ENCODE measurements at places on chromosomes 13 and 19. TPM values are rescaled to one million over a fixed set of nuclear protein-coding genes. Genes with fewer than 3 reads are reported as not detected.

GRCh38 chr19:31408460-31409124 lies 59.4 kb upstream of the TSHZ3 start:
- H3K27me3 ChIP-seq: no peaks in the 10 kb centered on the region
- H3K36me3 ChIP-seq: no peaks in the 10 kb centered on the region
- DNase-seq: no peak
- H3K4me1 ChIP-seq: no peaks in the 10 kb centered on the region
- H3K27ac ChIP-seq: no peak overlapping the region

DNA sequence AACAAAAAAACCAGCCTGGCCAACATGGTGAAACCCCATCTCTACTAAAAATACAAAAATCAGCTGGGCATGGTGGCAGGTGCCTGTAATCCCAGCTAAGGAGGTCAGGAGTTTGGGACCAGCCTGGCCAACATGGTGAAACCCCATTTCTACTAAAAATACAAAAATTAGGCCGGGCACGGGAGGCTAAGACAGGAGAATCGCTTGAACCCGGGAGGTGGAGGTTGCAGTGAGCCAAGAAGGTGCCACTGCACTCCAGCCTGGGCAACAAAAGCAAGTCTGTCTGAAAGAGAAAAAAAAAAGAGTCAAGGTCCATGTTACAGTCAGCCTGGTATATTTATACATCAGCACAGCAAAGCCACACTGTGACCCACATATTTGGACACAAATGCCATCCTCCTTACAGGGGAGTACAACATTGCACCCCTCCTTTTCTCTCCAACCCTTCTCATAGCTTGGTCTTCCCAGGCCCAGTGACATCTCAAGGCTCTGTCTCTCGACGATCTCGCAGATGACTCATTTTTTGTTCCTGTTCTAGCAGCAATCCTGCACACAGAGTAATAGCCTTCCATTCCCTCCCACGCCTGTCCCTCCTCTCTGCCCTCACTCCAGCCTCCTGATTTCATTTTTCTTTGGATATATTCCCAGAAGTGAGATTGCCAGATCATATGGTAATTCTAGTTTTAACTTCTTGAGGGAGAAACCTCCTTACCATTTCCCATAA lies 21.0 kb upstream of the DPP9 start:
- DNase-seq: no peak
- no peaks in the 10 kb centered on the region for H3K4me1 ChIP-seq

DNA sequence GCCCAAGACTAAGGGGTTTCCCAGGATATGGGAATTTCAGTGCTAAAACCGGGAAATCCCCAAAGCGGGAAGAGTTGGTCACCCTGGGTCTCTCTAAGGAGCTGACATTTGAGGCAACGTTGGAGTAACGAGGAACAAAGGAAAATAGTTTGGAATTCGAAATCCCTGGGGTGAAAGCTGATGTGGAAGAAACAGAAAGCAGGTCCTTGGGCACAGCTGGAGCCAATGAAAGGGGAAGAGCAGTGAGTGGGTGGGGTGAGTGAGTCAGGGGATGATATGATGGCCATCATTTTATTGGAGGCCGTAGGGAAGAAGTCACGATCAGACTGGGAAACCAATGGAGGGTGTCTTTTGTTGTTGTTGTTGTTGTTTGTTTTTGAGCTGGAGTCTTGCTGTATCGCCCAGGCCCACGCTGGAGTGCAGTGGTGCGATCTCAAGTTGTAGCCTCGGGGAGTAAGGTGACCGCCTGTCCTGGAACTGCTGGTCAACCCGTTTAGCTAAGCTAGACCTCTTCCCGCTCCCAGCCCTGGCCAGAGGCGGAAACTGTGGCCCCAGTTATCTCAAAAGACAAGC lies 3.4 kb upstream of the RFX2 start:
- no peaks in the 10 kb centered on the region for H3K36me3 ChIP-seq
- DNase-seq: no peak
- H3K27ac ChIP-seq: no peak overlapping the region
- H3K4me1 ChIP-seq: peaks cover 6% of the 10 kb centered on the region
- peaks cover 19% of the 10 kb centered on the region for H3K27me3 ChIP-seq

DNA sequence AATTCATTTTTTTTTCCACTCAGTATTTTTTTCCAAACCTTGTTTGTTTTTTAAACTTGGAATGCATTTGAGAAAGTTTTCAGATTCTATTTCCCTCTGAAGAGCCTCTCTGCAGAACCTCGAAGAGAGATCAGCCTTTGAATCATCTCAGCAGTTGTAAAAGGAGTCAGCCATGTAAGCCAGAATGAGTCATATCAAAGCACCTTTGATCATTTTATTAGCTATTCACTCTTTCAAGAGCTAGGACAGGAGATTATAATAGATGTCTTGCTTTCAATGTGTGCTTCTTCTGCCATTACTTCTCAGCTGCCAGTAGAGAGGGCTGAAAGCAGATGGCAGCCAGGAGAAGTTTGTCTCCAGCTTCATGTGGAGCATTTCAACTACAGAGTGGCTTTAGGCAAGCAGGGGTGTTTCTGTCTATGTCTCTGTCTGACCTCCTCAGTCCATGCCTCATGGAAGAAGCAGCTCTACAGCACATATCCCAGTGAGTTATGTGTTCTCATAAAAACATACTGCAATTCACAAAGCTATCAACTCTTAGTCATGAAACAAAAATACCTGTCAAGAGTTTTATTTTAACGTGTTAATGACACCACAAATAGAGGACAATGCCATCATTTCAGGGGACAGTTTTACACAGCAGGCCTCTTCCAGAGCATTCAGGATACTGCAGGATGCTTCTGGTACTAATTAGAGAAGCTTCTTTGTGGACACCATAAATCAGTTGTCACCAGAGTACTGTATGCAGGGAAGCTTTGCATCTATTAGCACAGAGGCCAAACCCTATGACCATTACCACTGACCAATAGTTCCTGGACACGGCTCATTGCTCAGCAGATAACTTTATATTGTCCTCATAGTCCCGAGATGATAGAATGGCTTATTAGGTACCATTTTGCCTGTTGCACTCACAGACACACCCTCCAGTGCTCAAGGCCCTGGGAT lies 94.3 kb downstream of the NHLRC3 start:
- no peaks in the 10 kb centered on the region for H3K4me1 ChIP-seq
- no peaks in the 10 kb centered on the region for H3K27me3 ChIP-seq
- H3K4me3 ChIP-seq: no peak overlapping the region
- no peaks in the 10 kb centered on the region for H3K36me3 ChIP-seq

DNA sequence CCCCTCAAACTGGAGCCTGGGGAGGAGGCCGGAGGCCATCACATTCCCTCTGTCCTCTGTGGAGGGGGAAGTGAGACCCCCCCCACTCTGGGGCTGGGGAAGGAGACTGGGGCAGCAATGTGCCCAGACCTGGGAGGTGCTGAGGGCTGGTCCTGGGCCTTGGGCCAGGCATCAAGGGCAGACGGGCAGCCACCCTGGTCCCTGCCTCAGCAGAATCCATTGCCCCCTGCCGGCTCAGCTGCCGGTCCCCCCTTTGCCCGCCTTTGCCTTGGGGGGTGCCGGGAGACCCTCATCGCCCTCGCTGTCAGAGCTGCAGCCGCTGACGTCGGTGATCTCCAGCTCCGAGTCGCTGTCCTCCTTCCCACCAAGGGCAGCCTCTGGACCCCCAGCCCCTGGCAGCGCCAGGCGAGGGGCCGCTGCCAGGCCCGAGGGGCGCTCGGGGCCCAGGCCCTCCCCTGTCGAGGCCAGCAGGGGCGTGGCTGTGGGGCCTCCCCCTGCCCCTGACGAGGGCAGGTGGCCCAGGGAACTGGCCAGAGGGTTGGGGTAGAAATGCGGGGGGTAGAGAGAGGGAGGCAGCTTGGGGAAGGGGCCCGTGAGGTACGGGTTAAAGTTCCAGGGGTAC lies 20.1 kb downstream of the ERFL start:
- H3K27ac ChIP-seq: no peak overlapping the region
- no peak for DNase-seq
- no peak overlapping the region for H3K4me3 ChIP-seq
- H3K36me3 ChIP-seq: peaks cover 44% of the 10 kb centered on the region

TEX101 gene
- total RNA-seq: not detected

GRCh38 chr19:45420871-45421270 lies 2.8 kb downstream of the ERCC1 start:
- H3K4me1 ChIP-seq: peaks cover 17% of the 10 kb centered on the region
- H3K27me3 ChIP-seq: no peaks in the 10 kb centered on the region
- no peak for DNase-seq
- peaks cover 14% of the 10 kb centered on the region for H3K36me3 ChIP-seq
- H3K27ac ChIP-seq: no peak overlapping the region
- no peak overlapping the region for H3K4me3 ChIP-seq

VN1R2 gene
- not detected for total RNA-seq

CEACAM7 gene
- not detected for total RNA-seq

ZNF112 gene
- total RNA-seq: 0.12 TPM

DNA sequence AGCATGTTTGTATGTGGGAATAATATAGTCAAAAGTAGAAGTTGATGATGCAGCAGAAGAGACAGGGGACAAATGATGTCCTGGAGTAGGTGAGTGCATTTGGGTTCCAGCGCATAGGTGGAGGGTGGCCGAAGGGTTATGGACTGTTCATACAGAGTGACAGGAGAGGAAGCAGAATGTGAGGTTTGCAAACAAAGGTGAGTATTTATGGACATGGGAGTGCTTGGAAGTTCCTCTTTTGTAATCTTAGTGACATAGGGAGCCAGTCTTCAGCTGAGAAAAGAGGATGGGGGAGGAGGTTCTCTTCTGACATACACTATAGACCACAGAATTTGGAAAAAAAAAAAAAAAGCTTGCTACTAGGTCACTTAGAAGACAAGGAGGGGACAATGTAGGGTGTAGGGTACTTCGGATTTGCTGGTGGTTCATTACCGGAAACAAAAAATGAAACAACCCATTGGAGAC lies 331.6 kb downstream of the DLEU7 start:
- H3K27ac ChIP-seq: peak overlapping the region; percentile 59
- no peak overlapping the region for H3K4me3 ChIP-seq
- H3K36me3 ChIP-seq: no peaks in the 10 kb centered on the region
- H3K27me3 ChIP-seq: no peaks in the 10 kb centered on the region
- DNase-seq: peak; percentile 32

GRCh38 chr13:107721125-107721869 lies 494.0 kb downstream of the LIG4 start:
- H3K27ac ChIP-seq: no peak overlapping the region
- no peaks in the 10 kb centered on the region for H3K4me1 ChIP-seq
- DNase-seq: no peak
- H3K27me3 ChIP-seq: no peaks in the 10 kb centered on the region
- no peaks in the 10 kb centered on the region for H3K36me3 ChIP-seq
- no peak overlapping the region for H3K4me3 ChIP-seq

DNA sequence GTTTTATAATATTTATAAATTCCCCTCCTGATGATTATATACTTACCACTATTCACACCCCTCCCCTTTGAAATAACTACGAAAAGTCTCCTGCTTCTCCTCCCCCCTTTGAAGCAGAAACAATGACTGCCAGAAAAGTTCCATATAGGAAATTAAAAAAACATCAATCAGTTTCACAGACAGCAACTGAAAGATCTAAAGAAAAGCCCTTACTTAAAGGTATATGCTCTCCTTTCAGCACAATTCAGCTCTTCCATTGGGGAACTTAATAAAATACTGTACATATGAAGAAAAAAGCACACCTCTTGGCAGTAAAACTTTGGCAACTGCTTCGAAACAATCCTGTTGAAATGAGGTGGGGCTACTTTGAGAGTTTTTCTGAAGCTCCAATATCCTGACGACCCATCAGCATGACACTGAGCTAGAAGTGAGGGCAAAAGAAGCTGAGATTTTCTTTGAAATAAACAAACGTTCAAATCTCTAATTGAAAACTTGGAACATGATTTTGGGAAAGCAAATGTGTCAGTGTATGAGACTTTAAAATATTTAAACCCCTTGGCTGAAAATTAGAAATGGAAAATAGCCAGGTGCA lies 147.6 kb upstream of the RXFP2 start:
- H3K27ac ChIP-seq: no peak overlapping the region
- H3K4me1 ChIP-seq: no peaks in the 10 kb centered on the region
- DNase-seq: no peak
- H3K27me3 ChIP-seq: peaks cover 4% of the 10 kb centered on the region

DAND5 gene
- not detected for total RNA-seq

DNA sequence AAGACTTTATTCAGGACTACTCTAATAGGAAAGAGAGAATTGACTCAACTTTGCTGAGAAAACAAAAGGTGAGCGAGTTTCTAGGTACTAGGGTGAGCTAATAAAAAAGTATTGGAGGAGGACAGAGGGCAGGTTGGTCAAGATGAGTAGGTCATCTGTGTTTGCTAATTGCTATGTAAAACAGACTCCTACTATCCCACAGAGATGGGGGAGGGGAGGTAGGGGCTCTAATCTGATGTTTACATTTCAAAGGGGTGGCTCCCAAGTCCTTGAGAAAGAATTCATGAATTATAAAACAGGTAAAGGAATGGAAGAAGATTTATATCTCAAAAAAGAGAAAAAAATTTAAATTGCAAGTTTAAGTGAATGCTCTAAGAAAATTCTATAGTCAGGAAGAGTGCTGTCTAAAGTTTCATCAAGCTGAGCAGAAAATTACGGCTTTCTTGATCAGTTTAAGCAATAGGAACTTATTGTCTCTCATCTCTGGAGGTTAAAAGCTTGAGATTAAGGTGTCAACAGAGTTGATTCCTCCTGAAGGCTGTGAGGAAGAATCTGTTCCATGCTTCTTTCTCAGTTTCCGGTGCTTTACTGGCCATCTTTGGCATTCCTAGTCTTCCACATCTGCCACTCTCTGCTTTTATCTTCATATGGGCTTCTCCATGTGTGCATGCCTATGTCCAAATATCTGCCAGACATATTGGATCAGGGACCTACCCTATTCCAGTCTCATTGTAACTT lies 790.3 kb downstream of the SLITRK5 start:
- no peak overlapping the region for H3K4me3 ChIP-seq
- H3K36me3 ChIP-seq: no peaks in the 10 kb centered on the region
- DNase-seq: no peak
- no peaks in the 10 kb centered on the region for H3K4me1 ChIP-seq

ZNF285 gene
- total RNA-seq: 3.5 TPM

DNA sequence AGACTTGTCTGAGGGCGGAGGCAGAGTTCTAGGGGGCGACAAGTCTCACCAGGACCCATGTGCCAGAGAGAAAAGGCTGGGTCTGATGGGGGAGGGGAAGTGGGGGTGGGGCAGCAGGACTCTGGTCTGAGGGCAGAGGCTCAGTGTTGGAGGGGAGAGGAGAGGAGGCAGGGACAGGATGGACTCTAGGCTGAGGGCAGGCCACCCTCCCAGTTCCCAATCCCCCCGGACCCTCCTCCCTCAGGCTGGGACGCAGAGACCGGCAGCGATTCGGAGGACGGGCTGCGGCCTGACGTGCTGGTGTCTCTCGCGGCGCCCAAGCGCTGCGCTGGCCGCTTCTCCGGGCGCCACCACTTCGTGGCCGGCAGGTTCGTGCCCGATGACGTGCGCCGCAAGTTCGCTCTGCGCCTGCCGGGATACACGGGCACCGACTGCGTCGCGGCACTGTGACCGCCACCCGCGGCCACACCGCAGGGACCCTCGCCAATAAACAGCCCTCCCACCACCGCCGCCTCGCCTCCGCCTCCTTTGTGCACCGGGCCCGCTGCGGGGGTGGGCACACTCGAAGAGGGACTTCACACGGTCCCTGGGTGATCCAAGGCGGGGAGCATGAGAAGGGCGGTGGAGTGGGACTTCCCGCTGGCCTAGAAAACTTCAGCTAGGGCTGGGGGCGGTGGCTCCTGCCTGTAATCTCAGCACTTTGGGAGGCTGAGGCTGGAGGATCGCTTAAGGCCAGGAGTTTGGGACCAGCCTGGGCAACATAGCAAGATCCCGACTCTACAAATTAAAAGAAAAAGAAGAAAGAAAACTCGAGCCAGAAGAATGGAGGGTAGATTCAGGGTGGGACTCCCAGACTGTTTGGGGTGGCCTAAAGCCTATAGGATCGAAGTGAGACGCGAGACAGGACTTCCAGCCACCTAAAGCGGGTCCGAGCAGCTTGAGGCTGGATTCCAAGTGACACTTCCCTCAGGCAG lies 703 bp upstream of the CILP2 start:
- no peaks in the 10 kb centered on the region for H3K36me3 ChIP-seq
- no peak overlapping the region for H3K4me3 ChIP-seq
- peaks cover 35% of the 10 kb centered on the region for H3K27me3 ChIP-seq
- no peak overlapping the region for H3K27ac ChIP-seq
- no peak for DNase-seq
- H3K4me1 ChIP-seq: peaks cover 4% of the 10 kb centered on the region

All from T-cell (primary cell).